ENCODE measurements at places on chromosomes 12 and 14.

DNA sequence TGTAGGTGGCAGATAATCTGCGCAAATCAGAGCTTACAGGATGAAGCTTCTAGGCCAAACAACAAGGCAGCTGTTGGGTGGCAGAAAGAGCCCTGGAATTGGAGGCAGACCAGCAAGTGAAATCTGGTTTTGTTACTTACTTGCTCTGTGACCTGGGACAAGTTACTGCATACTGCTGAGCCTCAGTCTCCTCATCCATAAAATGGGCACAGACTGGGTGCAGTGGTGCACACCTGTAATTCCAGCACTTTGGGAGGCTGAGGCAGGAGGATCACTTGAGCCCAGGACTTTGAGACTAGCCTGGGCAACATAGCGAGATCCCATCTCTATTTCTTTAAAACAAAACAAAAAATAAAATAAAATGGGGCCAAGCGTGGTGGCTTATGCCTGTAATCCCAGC lies 31.4 kb upstream of the COX6A1 start:
- DNase-seq, result no peak

DNA sequence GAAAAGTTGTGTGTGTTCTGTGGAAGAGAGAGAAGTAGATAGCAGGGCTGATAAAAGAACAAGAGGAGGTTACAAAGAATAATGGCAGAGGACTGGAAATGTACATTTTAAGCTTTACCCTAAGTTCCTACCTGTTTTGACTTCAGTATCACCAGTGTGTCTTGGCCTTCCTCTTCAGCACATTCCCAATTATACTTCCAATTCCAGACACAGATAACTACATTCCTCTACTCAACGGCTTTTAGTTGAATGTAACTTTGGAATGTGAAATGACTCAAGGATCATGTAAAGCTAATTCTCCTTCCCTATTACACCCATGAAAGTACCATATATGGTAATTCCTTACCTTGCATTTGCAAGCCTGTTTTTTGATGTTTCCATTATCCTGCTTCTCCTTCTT lies 5.0 kb downstream of the MGST1 start:
- no peak for DNase-seq

GRCh38 chr12:39902821-39903220 lies 203.1 kb downstream of the SLC2A13 start:
- DNase-seq, result no peak

- DNase-seq, result no peak
Measured at GRCh38 chr14:95545515-95546168, 10.8 kb downstream of the GLRX5 start.

DNA sequence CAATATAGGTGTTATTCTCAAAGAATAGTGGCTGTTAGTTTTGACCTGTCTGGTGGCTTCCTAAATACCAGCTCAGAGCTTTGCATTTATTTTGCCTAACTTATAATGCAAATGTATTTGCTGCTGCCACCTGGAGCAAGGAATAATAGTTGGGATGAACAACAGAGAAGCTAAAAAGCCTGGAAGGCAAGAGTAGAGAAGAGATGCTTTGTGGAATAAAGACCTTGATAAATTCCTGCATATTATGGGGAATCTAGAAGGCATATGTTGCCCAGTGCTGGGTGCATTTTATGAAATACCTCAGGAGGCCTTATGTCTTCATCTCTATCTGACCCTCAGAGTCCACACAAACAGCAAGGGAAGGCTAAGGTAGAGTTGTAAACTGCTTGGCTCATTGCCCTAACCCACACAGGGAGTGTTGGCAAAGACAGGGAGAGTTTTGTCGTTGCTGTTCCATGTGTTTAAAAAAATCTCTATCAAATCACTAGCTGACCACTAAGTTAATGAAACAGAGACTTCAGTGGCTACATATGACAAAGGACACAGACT lies 53.7 kb upstream of the SCAF11 start:
- no peak for DNase-seq

- DNase-seq, result no peak
Measured at GRCh38 chr12:6813363-6813762, 8.3 kb upstream of the GPR162 start.

- DNase-seq, result no peak
Measured at GRCh38 chr12:129279771-129280170, 426.5 kb downstream of the GLT1D1 start.

GRCh38 chr12:981961-982360 lies 9.1 kb upstream of the ERC1 start:
- DNase-seq, result no peak

GRCh38 chr12:71415336-71416231 lies 24.0 kb upstream of the LGR5 start:
- no peak for DNase-seq

GRCh38 chr14:85040046-85040685 lies 489.8 kb upstream of the FLRT2 start:
- DNase-seq, result no peak

- DNase-seq, result no peak
Measured at GRCh38 chr14:87879389-87879788, 113.6 kb downstream of the GALC start.

DNA sequence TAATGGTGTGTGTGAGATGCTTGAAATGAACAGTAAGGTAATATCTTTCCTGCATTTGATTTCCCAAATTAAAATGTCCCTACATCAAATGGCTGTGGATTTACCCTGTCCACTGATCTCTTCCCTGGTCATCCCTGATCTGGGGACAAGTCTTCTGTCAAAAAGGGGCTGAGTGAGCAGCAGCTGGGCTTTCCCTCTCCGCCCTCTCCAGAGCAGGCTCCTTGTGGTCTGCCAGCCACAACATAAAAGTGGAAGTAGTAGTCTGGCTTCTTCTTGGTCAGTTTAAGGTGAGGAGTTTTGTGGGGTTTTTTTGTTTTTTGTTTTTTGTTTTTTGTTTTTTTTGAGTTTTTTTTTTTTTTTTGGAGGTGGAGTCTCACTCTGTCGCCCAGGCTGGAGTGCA lies 25.2 kb upstream of the PLXNC1 start:
- no peak for DNase-seq

DNA sequence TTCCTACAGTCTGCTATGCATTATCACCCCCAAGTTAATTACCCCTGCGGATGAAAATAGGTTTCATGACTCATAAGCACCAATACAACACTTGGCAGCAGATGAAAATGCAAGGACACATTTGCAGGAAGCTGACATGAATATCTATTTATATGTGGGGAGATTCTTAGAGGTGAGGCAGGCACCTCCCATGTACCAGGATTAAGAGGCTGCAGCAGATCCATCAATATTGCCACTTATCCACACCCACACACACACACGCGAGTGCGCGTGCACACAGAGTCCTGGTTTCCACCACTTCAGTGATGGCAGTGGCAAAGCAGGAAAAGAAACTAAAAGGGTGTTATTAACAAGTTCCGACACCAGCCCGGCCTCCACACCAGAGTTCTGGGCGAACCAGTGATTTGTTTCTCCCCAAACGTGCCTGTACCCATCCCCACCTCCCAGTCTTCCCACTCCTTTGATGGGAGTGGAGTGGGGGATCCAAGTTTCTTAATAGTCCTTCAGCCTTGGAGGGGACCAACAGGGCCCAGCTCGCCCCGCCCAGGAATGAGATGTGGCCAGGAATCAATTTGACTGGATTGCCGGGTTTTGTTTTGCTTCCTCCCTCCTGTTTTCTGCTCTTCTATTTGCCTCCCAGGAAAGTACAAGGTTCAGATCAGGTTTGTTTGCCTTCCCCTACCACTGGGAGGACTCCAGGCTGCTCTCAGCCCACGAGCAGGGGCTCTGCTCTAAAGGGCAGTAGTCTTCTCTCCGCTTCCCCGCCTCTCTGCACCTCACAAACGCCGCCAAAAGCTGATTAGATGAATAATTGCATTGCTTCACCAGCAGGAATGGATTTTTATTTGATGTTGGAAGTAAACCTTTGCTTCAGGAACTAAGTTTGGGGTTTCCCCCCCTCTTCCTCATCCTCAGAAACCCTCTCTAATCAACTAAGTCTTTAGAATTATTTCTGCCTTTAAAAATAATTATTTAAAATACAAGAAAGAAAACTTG lies 5.2 kb downstream of the IRF2BPL start:
- peak; percentile 25 for DNase-seq

GRCh38 chr12:69645031-69645430 lies 34.3 kb upstream of the LRRC10 start:
- no peak for DNase-seq

DNA sequence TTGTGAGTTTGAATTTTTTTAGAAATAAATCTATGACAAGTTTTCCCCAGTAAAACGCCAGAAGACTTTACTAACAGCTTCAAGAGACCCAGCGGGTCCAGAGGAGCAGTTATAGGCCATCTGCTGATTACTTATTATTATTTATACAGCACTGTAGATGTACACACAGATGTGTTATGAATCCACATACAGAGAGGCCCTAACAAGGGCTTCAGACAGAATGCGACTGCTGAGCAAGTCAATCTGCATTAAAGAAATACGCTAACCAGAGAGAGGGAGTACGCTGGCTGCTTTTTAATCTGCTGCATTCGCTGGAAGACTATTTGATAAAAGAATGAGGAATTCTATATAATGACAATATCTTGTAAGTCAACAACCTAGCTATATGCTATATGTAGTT lies 32.5 kb downstream of the ATF7 start:
- no peak for DNase-seq

DNA sequence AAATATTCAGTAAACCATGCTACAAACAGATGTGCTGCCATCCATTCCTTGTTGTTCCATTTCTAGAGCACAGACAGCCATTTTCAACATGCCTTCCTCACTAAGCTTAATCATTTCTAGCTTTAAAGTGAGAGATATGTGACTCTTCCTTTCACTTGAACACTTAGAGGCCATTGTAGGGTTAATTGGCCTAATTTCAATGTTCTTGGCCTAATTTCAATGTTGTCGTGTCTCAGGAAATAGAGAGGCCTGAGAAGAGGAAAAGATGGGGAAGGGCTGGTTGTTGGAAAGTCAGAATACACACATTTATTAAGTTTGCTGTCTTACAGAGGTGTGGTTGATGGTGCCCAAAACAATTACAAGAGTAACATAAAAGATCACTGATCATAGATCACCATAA lies 435.1 kb downstream of the ZFP36L1 start:
- no peak for DNase-seq

- DNase-seq, result no peak
Measured at GRCh38 chr12:57011438-57012424, 4.6 kb downstream of the TAC3 start.

- DNase-seq, result no peak
Measured at GRCh38 chr12:75954041-75954440, 77.5 kb downstream of the PHLDA1 start.

DNA sequence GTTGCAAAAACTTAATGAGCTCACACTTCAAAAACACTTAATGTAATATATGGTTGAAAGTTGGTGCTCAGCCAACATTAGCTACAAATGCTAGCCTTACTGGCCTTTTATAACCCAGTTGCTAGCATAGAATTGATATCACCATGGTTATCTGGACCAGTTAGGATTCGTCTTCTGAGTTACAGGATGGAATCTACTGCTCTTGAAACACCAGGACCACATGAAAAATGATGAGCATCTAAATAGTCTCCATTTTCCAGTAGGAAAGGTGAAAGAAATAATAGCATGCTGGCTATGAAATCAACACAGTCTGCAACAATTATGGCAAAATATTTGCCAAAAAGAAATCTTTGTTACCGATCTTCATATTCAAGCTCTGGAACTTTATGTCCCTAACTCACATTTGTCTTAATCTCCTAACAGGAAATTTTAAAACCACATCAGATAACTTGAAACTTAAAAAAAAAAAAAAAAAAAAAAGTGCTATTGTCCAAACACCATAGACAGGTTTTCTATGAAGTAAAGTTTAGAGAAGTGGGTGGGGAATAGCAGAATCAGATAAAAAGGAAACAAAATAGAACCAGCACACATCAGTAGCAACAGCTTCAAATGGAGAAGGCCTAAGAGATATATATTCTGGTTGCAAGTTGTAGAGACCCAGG lies 12.6 kb upstream of the CD69 start:
- DNase-seq, result no peak

- DNase-seq, result no peak
Measured at GRCh38 chr14:36986407-36986806, 186.0 kb downstream of the SLC25A21 start.

DNA sequence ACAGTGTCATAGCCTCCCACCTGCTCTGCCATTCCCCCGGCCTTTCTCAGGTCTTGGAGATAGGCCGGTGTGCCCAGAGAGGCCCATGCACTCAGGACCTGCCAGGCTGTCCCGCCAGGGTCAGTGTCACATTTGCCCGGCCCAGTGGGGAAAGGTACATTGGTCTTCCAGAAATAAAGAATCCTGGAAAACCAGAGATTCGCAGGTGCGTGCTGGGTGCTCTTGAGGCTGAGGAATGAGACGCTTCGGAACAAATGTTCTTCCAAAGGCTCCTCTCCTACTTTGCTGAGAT lies 205.8 kb upstream of the RTL1 start:
- no peak for DNase-seq

DNA sequence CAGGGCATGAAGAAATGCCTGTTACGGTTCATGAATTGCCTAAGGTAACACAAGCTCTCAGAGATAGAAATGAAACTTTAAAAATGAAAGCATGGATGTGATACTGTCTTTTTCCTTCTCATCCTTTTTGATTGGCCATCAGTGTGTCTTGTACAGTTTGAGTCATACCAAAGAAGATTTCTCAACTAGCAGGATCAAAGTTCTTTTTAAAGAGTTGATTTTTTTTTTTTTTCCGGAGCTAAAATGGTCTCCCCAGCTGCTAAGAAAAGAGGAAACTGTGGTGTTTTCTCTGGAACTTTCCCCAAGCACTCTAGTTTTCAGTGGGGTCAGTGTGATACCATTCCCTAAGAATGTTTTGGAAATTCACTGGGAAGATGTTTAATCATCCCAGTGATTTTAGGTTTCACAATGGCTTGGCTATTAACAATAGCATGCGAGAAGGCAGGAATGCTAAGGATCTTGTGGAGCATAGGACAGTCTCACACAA lies 105.0 kb downstream of the ETNK1 start:
- DNase-seq, result no peak

DNA sequence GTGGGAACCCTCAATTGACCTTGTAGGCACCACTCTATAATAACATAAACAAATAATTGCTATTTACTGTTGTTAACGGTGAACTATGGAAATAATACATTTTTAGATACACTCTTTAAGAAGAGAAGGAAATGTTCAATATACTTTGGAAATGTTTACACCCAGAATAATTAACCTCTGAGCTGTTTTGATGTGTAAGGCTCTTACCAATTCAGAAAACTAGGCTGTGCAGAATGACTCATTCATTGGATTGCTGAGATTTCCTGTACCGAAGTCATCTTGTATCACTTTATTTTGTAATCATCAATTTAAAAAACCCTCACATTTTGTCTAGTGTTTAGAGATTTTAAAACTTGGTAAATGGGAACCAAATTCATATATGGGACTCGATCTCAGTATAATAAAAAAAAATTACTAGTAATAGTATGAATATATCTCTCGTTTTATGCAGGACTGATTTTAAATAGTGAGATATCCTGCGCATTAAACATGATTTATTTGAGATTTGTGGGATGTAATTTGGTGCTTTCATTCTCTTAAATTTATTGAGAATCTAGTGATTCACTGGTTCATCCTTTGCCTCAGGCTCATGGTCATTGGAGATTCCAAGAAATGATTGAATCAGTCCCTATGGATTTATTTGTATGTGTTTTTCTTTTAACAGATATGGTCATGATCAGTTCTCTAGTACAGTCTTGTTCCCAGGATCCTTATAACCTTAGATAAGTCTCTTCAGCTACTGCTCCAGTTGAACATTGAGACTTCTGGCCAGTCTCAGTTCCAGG lies 3.9 kb downstream of the SAMD4A start:
- DNase-seq, result no peak
